ENCODE measurements at places on chromosomes 13 and 19.

DNA sequence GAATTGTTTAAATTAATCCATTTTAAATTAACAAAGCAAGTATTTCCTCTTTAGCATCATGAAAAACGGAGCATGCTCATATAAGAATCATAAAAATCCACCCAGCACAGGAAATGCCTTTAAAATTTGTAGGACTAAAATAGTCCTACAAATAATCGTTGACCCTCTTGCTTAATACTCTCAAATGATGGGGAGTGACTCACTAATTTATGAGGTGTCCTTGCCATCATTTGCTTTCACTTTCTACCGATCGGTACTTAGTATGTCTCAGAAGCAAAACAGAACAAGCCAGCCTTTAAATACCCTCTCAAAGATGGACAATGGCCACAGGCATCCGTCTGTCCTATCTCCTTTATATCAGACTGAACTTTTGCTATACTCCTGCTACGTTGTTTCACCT, 97.2 kb downstream of the SUCLA2 start:
- DNase-seq: no peak

DNA sequence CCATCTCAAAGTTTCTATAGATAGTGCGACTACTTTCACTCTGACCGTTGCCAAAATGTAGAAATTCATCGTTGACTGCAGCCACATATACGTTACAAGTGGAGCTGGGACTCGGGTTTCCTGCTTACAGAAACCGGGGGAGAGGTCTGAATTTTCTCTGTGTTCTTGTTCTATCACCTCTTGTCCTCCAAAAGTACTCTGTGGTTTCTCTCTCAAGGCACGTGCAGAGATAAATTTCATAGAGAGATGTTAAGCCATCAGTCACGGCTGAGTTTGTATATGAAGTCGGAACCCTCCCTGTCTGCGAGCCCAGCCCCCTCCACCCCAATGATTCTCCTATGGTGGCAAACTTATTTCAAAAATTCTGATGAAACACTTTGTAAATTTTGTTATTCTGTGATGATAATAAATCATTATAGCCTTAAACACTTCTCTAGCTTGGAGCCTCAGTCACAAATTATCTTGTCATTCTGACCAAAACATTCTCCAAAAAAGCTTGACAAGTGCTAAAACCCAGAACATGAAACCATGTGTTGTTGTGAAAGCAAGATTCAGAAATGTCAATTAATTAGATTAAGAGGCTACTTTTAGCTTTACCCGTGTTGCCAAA, 87.5 kb downstream of the TSHZ3 start:
- DNase-seq: no peak

DNA sequence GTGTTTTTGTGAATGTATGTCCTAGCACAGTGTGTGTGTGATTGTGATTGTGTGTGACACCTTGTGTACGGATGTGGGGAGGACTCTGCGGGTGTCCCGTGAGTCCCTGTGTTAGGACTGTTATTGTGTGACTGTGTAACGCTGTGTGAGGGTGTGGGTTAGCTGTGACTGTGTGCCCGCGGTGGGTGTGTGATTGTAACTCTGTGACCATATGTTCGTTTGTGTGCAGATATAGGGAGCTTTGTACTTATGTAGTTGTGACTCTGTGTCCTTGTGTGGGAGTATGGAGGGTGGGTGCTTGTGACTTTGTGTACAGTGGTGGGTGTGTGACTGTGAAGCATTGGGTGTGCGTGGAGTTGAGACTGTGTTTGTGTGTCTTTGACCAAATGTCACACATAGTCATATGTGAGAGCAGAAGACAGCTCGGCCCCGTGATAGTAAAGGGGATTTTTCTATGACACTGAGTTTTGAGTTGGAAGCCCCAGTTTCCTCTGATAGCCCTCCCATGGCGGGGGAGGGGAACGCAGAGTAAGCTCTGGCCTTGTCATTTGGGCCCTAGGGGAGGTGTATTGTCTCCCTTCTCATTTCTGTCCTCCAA, 949 bp upstream of the ZNF260 start:
- peak; percentile 8 for DNase-seq

DNA sequence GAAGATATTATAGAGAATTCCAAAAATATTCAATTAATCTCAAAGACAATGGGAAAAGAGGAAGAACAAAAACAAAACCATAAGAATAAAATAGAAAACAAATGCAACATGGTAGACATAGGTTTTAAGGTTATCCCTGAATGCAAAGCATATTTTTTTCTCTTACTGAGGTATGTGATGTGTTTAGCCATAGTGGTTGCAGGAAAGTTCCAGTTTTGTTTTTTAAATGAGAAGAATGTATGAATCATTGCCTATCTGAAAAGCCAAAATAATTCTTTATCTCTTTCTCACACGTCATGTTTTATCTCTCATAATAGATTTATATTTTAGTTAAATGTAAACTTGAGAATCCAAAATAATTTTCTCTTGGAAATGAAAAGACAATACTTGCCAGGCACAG, 2591.7 kb upstream of the PCDH20 start:
- no peak for DNase-seq

- DNase-seq: no peak
These were observed 16.1 kb upstream of the SPART start for GRCh38 chr13:36362251-36362650.

DNA sequence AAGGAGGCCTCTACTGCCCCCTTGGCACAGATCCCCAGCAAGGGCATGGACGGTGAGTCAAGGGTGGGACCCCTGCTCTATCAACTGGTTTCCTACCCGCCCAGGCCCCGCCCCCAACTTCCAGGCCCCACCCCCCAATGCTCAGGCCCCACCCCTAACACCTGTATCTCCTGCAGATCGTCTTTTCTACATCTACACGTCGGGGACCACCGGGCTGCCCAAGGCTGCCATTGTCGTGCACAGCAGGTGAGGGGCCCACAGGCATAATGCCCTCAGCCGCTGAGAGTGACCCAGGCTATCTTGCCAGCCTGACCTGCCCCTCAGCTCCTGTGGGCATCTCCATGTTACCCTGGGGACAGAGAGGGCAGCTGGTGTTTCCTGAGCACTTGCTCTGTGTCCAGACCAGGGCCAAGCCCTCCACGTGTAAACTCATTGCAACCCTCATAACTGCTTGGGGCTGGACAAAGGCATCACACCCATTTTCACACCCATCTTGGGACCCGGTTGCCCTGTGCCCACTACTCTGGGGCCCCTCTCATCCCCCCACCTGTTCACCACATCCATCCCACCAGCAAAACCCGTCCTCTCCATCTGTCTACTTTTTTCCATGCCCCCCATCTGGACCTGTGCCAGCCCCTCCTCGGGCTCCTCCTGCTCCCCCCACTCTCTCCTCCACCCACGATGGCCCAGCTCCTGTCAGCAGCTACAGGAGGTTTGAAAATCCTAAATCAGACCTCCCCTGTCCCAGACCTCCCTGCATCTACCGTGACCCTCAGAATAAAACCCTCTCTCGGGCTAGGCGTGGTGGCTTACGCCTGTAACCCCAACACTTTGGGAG, 17.2 kb downstream of the SLC27A1 start:
- no peak for DNase-seq
